ENCODE measurements at places on chromosomes 5 and 9.

DNA sequence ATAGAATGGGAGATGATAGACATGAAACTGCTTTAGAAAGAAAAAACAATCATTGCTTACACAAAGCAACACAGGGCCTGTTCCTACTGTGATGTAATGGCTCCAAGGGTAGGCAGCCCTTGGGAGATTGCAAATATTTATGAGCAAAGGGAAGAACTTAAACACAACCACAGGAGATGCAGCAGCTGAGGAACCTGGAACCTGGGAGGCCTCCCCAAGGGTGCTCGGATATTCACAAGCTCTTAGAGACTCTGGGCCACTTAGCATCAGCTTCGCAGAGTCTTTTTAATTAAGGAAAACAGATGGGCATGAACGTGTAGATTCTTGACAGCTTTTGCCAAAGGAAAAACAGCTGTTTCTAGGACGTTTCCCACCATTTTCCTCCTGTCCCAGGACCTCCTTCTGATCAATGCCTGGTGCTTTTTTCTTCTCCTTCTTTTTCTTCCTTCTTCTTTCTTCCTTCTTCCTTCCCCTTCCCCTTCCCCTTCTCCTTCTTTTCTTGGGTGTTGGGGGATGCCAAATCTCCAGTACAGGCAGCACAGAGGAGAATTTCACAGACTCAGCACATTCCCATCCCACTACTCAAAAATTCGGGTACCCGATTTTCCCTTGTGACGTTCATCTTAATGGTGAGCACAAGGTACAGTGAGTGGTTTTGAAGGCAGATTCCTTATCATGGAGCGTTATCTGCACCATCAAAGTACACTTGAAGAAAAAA, 28.1 kb upstream of the TCF7 start:
- no peak for DNase-seq

DNA sequence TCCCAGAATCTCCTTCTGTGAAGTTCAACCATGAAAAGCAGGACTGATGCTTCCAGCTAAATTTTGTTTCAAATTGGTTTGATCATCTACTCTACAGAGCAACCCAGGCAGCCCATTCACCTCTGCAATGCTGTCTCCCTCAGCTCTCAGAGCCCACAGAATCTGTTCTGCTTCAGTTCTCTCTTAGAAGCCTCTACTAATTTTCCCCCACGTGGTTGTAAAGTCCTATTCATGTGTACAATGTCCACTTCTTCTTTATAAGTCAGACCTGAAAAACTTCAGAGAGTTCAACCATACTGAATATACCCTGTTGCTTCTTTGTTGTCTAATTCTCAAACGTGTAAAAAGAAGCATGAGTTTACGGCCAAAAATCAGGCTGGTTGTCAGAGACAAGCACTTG, 21.3 kb upstream of the FAM13B start:
- DNase-seq = no peak

- no peak for DNase-seq
These were observed 27.5 kb upstream of the THG1L start for GRCh38 chr5:157703736-157704135.

- DNase-seq = peak; percentile 65
These were observed 16.7 kb upstream of the COMMD10 start for GRCh38 chr5:116068028-116068632.

- DNase-seq = no peak
These were observed 187.7 kb downstream of the TLE4 start for GRCh38 chr9:79759460-79759859.

- DNase-seq = no peak
These were observed 256.4 kb upstream of the CDH6 start for GRCh38 chr5:30937070-30937469.

DNA sequence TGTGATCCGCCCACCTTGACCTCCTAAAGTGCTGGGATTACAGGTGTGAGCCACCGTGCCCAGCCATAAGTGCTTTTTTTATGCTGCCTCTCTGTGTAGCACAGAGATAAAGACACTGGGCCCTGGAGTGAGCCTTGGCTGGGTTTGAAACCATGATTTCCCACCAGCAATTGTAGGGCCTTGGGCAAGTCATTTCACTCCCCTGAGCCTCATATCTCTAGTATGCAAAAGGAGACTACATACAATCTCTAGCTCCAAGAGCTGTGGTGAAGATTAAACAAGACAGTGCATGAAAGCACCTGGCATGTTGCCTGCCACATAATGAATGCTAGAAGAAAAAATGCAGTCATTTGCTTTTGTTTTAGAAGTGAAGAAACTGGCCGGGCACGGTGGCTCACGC, 3.9 kb downstream of the FABP6 start:
- DNase-seq = no peak

- peak; percentile 22 for DNase-seq
These were observed 36.9 kb downstream of the ANKRD33B start for GRCh38 chr5:10600626-10601245.

- DNase-seq = no peak
These were observed 24.5 kb upstream of the RAB14 start for GRCh38 chr9:121226175-121226574.

- DNase-seq = no peak
These were observed 46.7 kb downstream of the PAX5 start for GRCh38 chr9:36987409-36987808.

- DNase-seq = no peak
These were observed 203.8 kb upstream of the DAP start for GRCh38 chr5:10964806-10965205.

GRCh38 chr5:38719916-38720315, 125.9 kb upstream of the OSMR start:
- no peak for DNase-seq

GRCh38 chr5:174708476-174709207, 15.7 kb upstream of the MSX2 start:
- no peak for DNase-seq

GRCh38 chr5:65334077-65334476, 147.6 kb downstream of the ADAMTS6 start:
- DNase-seq = peak; percentile 42

- DNase-seq = no peak
These were observed 79.1 kb downstream of the ADRB2 start for GRCh38 chr5:148905541-148905940.

DNA sequence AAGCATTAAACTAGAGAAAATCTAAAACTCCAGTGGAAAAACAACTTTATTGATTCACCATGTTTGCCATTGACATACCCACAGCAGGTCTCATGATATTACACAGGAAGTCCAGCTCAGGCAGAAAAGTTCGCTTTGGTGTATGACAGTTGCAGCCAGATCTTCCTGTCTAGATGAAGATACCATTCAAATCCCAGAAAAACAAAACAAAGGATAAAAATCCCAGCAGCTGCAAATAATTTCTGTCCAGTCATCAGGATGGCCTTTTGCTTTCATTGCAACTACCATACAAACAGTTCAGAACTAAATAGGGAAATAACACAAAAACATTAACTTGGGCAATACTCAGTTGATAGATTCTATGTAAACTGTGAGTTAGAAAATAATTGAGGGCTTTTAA, 136.0 kb upstream of the NREP start:
- no peak for DNase-seq

- no peak for DNase-seq
These were observed 375.6 kb upstream of the NUDT12 start for GRCh38 chr5:103938146-103938695.

DNA sequence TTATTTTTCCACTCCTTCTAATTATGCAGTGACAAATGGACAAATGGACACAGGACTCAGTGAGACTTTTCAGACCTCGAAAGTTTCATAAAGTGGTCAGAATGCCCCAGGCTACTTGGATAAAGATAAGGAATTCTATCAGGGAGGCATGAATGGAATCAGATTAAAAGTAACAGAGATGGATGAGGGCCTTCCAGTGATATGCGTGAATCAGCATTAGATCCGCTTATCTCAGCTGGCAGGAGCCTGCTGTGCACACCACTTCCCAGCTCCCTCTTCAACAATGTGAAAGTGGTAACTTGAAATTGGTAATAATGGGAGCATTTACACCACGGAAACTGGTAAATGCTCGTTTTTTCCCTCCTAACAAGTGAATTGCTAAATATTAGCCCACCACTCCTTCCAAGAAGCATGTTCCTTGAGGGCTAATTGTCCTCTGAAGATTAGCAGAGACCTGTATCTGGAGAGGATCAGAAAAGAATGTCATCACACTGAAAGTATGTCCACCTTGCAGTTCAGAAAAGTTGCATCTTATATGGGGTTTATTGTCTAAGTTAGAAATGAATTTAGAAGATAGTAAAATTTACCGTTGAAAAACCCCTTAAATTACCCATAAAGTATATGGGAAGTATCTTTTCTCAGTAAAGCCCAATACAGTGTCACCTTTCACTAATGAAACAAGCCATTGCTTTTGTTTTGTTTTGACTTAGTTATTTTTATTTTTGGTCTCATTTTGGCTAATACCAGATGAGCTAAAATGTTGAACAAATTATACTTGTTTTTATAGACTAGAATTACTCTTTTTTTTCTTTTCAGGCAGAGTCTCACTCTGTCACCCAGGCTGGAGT, 125.3 kb downstream of the DPYSL3 start:
- no peak for DNase-seq

- no peak for DNase-seq
These were observed 71.0 kb upstream of the ADCY2 start for GRCh38 chr5:7324919-7325318.

- DNase-seq = peak; percentile 52
These were observed 116.9 kb downstream of the ARRDC3 start for GRCh38 chr5:91266184-91266705.

DNA sequence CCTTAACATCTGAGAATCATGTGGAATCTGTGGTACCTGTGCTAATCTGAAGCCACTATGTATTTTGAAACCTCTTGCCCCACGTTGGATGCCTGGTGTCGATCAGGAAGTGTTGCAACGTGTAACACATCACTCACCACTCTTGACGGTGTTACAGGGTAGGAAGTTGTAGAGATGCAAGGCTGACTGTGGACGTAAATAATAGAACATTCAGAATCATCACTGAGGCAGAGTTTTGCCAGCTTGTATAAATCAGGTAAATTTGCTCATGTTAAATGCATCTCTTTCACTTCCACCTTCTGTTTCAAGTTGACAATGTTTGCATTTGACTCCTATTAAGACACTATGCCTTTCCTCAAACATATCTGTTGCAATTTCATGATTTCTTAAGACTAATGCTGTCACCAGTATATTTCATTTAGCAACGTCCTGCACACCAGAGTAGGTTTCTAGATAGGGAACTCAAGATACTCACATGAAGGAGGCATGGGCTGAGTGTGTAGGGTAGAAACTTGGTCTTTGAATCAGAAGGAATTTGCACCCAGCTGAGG, 38.1 kb downstream of the BASP1 start:
- no peak for DNase-seq

DNA sequence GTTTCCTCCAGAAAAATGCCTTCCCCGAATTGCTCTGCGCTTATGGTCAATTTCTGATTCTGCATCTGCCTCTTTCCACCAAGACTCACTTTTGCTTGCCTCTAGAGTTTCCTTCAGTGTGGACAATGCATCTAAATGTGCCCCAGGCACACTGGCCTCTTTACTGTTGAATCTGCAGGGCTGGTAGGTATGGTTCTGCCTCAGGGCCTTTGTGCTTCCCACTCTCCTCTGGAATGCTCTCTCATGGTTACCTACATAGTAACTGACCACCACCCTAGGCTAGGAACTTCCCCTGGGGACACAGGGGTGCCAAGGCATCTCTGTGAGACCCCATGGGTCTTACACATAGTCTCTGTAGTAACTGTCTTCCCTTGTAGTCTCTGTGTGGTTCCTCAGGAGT, 1258.6 kb downstream of the CDH12 start:
- no peak for DNase-seq

All from LoVo (cell line).